Karpas-422 (cell line): ENCODE measurements at places on chromosomes 12 and 14.

DNA sequence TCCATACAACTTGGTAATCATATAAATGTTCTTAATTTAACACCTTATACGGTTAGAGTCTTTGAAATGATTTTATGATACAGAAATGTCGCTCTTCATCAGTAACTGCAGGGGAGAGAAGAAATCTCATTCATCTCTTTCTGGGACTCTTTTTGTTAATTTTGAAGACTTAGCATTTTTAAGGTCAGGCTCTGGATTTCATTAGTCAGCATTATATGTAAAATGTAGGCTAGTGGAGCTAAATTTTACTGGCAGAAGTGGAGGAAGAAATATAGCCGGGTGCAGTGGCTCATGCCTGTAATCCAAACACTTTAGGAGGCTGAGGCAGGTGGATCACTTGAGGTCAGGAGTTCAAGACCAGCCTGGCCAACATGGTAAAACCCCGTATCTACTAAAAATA lies 4.7 kb upstream of the PTGR2 start:
- no peak for DNase-seq

DNA sequence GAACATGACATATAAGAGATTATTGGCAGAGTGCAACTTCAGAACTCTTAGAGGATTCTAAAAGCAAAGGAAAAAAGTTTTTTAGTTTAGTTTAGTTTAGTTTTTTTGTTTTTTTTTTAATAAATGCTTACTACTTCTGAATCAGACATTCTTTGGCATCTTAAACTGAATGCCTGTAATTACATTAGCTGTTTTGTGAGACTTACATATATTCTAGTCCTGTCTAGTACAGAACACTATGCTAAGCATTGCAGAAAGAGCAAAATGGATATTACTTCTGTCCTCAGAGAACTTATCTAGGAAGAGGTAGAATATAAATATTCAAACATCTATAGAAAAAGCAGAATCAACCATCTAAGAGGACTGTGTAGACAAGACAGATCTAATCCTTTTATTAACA lies 133.2 kb downstream of the RAD51B start:
- no peak for DNase-seq

DNA sequence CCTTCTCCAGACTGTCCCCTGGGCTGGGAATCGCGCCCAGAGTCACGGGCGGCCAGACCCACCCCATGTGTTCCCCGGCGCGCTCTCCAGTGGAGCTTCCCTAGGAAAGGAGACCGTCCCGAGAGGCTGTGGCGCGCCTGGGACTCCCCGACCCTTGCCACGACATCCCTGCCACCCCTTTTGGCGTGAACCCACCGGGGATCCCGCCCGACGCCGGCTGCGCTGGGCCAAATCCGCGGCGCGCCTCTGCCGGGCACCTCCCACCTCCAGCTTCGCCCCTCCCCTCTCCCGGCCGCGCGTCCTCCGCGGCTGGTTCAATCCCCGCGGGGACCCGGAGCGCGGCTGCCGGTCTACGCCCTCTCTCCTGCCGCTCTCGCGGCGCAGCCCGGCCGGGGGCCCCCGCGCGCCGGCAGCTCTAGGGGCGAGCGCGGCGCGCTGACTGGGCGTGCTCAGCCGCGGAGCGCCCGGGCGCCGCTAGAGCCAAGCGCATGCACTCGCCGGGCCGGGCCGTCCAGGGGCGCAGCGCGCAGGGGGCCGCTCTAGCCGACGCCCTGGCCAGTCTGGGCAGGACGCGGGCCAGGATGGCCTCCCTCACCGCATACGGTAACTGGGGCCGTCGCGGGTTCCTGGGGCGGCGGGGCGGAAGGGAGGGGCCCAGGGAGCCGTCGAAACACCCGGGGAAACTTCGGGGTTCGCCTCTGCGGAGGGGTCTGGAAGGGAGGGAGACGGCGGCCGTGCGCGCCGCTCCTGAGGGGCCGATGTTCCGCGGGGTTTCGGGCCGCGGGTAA lies 77.4 kb upstream of the ANO4 start:
- no peak for DNase-seq

DNA sequence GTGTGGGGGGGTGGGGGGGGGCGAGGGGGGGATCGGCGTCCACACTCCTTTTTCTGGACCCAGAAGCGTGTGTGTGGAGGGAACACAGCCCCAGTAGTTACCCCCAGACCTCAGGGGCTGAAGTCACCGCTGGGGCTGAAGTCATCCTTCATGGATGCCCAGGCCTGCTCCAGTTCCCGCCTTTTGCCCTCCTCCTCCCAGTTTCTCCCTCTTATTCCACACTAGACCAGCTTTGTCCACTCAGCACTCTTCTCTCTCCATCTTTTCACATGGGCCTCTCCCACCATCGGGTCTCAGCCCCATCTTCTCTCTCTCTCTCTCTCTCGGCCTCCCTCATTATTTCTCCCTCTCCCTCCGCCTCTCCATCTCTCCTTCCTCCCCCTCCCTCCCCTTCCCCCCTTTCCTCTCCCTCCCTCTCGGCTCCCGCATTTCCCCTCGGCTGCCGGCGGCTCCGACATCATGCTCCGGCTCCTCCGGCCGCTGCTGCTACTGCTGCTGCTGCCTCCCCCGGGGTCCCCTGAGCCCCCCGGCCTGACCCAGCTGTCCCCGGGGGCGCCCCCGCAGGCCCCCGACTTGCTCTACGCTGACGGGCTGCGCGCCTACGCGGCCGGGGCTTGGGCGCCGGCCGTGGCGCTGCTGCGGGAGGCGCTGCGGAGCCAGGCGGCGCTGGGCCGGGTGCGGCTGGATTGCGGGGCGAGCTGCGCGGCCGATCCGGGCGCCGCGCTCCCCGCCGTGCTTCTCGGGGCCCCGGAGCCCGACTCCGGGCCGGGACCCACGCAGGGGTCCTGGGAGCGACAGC lies at the start of gene P3H3:
Gene P3H3, plus strand, starts transcription at position 426 of the 799 bp plus-strand sequence. Its CDS starts 34 bp downstream, at position 460.
- no peak for DNase-seq

- DNase-seq = no peak
These were observed 6.5 kb downstream of the KRT85 start for GRCh38 chr12:52360663-52361271.

DNA sequence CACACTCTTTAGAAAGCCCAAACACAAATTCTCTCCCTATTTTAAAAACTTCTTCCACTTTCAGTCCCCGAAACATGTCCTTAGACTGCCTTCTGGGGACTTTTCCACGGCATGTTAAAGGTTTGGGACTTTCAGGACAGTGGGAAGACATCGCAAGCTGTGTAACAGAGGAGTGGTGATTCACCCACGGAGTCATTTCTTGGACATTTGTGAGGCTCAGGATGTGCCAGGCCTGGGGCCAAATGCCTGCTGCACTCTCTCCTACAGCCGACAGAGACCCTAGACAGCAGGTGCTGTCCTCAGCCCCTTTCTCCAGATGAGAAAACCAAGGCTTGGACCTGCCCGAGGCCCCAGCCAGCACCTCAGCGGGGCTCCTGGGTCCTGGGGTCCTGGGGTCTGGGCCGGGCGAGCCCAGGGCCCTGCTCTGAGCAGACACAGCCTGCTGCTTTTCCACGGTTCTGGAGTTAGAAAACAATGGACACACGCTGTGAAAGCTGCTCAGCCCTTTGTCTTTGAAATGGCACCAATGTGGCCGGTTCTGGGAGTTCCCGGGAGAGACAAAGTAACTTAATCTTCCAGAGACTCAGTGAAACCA lies 370.2 kb upstream of the SFSWAP start:
- no peak for DNase-seq

GRCh38 chr14:105185001-105185400 lies 3.9 kb upstream of the NUDT14 start:
- no peak for DNase-seq

- no peak for DNase-seq
These were observed 2.3 kb downstream of the DGLUCY start for GRCh38 chr14:91115986-91116770.

DNA sequence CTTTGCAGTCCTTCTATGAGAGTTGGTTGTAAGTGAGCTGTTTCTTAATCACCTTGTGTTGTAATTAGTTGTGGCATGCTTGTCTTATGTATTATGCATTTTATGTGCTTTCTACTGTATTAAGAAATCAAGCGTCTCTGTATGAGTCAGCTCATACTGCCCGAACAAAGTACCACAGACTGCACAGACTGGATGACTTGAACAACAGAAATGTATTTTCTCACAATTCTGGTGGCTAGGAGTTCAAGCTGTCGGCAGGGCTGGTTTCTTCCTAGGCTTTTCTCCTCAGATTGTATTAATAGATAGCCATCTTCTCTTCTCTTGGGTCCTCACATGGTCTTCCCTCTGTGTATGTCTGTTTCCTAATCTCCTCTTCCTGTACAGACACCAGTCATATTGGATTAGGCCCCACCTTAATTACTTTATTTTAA lies 77.7 kb downstream of the FLRT2 start:
- DNase-seq = no peak

- no peak for DNase-seq
These were observed 6.9 kb downstream of the ZBTB39 start for GRCh38 chr12:56999456-56999855.

GRCh38 chr12:6478416-6478815 lies 7.9 kb upstream of the VAMP1 start:
- DNase-seq = no peak

DNA sequence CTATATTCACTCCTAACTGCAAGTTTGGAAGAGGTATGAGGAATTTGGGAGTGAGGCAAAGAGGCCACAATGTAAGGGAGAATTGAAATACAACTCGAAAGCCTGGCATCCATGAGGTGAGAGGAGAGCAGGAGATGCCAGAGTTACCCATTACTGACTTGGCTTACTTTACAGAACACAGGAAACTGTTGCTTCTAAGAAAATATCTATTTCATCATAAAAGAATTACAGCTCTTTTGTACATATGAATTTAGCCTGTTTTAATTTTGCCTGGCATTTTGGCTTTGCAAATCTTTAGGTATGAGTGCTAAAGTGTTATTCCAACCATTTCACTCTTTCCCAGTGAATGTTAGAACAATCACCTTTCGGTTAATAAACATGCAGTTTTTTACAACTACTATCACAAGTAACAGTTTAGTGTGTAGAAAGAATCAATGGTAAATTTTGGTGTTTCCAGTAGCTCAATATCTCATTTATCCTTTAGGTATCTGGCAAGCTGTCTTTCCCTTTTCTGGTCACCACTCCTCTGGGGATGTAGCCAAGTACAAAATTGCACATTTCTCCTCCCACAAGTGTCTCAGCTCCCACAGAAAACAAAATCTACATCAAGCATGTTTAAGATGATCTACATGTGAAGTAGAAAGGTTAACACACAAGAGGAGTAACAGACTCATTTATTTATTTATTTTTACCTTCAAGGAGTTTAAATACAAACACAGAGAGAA lies 196.6 kb upstream of the DCN start:
- DNase-seq = no peak

GRCh38 chr12:11894890-11895289 lies 175.8 kb upstream of the BCL2L14 start:
- DNase-seq = no peak

DNA sequence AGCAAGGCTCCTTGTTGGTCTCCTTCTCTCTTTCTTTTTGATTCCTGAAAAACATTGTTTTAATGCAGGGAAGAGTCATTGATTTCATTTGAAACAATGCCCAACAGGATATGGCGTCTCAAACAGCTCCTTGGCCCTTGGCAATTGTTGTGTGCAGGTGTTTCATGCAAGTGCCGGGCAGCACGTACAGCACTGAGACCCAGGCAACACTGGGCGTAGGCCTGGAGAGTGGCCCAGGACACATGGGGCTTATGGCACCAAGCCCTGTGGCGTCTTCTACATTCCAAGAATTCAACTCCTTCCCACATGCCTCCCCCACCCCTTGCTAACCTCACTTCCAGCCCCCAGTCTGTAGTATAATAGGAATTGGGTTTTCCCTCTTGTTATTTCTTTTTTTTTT lies 230.4 kb downstream of the SPTSSA start:
- DNase-seq = no peak

- no peak for DNase-seq
These were observed 397.1 kb downstream of the APAF1 start for GRCh38 chr12:99042226-99042625.

GRCh38 chr14:82854901-82855300 lies 1321.2 kb upstream of the SEL1L start:
- DNase-seq = no peak

GRCh38 chr12:25855716-25856115 lies 102.8 kb upstream of the RASSF8 start:
- no peak for DNase-seq

DNA sequence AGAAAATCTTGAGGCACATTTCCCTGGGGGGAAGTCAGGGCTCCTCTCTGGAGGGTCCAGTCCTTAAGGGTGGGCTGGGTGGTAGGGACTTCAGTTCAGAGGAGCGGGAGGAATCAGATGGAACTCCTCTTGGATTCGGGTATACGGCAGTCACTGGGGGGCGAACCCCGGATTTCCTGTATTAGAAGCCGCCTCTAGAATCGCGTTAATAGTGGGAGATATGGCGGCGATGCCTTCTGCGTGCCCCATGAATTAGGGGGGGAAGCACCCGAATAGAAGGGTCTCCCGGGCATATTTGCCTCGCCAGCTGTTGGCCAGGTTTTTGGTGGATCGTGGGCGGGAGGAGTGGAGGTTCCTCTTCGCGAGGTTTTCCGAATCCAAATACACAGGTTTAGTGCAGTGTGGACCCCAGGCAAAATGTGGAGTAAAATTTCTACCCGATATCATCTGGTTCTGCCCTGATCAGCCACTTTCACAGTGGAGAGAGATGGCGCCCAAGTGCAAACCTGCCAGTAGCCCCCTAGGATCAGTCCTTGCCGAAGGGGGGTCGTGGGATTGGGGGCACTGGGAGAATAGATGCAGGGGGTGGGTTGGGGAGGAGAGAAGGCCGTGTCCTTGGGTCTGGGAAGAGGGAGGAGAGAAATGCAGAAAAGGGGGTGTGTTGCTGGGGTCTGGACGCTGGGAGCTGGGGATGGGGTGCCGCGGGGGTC lies 628 bp downstream of the MEG3 start:
- no peak for DNase-seq

DNA sequence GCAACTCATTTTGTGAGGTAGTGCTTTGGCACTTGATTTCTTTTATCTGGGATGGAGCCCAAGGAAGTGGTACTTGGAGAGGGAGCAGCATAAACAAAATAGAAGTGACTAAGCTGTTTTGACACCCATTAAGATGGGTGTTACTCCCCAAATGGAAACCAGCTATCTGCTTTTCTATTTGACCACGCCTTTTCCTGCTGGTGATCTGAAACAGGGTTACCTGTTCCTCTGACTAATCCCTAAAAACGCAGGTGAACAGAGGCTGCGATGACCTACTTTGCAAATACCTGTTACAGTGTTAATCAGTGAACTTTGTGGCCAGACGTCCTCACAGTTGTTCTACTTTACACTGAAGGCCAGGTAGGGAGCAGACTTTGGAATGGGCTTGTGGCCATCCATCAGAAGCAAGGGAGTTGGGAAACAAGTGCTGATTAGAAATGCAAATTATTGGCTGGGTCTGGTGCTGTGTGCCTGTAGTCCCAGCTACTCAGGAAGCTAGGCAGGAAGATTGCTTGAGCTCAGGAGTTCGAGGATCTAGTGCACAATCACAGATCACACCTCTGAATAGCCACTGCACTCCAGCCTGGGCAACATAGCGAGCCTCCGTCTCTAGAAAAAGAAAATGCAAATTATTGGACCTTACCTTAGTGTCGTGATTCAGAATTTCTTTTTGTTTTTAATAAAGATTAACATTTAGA lies 58.3 kb upstream of the HECTD1 start:
- no peak for DNase-seq

- no peak for DNase-seq
These were observed 71.2 kb downstream of the VCPKMT start for GRCh38 chr14:50045039-50045711.
